D721Med (cell line): ENCODE measurements at places on chromosomes 6 and 20.

DNA sequence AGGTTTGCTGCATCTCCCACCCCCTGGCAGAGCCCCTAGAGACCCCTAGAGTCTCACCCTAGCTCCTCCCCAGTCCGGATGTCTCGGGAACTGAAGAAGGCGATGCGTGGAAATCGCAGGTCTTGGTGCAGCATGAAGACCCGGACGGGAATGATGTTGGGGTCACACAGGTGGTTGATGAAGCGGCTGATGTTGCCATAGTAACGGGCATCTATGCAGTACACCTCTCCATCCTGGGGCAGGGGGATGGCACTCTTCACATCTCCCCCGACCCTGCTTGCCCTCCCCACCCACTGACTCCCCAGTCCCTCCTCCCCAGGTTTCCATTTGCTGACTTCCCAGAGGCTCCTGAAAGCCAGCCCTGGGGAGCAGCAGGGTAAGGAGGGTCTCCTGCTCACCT lies 1.8 kb upstream of the SLC44A4 start:
- DNase-seq = no peak

DNA sequence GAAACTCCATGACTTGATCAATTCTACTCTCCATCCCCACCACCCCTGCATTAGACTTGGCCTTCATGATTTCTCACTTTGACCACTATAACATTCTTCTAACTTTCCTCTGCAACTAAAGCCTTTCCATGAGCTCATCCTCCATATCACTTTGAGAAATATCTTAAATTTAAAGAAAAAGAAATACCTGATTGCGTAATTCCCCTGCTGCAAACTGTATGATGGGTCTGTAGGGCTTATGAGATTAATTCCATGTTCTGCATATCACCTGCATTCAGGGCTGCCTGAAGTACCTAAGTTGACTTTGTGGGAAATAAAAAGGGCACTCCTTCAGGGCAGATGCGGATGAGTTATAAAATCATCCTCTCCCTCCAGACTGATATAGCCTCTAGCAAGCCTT lies 549.8 kb downstream of the LMBRD1 start:
- DNase-seq = no peak

GRCh38 chr6:82015526-82015925 lies 232.0 kb downstream of the IBTK start:
- no peak for DNase-seq

GRCh38 chr6:139977887-139978332 lies 603.5 kb upstream of the CITED2 start:
- no peak for DNase-seq

DNA sequence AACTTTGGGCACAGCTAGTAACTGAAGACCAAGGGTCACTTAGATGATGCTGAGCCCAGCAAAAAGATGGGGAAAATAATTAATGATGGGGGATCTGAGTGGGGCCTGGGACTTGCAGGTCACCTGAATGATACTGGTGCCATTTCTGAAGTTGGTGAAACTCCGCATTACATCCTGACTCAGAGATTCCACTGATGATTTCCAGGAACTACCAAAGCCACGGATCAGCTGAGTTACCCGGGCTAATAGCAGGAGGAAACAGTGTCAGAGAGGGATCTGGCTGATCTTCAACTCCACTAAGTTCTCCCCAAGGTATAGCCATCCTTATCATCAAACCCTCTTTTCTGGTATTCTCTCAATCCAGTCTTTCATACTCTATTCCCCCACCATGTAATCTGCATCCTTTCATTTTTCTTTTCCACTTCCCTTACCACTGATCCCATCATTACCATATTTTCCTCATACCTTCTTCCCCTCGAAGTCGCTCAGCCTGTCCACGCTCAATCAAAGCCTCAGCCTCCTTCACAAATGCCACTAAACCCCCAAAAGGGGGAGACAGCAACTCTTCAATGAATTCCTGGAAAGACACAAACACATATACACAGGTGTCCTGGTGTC lies 20.2 kb downstream of the VPS52 start:
- no peak for DNase-seq

DNA sequence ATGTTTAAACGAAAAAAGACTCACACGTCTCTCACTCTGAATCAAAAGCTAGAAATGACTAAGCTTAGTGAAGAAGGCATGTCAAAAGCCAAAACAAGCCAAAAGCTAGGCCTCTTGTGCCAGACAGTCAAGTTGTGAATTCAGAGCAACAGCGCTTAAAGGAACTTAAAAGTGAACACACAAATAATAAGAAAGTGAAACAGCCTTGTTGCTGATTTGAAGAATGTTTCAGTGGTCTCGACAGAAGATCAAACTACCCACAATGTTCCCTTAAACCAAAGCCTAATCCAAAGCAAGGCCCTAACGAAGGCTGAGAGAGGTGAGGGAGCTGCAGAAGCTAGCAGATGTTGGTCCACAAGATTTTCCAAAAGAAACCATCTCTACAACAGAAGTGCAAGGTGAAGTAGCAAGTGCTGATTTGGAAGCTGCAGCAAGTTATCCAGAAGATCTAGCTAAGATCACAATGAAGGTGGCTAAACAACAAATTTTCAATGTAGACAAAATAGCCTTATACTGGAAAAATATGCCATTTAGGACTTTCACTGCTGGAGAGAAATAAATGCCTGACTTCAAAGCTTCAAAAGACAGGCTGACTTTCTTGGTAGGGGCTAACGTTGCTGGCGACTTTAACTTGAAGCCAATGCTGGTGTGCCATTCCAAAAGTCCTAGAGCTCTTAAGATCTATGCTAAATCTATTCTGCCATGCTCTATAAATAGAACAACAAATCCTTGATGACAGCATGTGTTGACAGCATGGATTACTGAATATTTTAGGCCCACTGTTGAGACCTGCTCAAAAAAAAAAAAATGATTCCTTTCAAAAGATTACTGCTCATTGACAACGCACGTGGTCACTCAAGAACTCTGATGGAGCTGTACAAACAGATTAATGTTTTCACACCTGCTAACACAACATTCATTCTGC lies 40.3 kb downstream of the SEC63 start:
- no peak for DNase-seq
